SJCRH30 (cell line): ENCODE measurements at places on chromosomes 5 and 9. TPM values are rescaled to one million over a fixed set of nuclear protein-coding genes. Genes with fewer than 3 reads are reported as not detected.

Gene CDC14B
- 36.1 and 37.1 TPM in 2 replicates for total RNA-seq

DNA sequence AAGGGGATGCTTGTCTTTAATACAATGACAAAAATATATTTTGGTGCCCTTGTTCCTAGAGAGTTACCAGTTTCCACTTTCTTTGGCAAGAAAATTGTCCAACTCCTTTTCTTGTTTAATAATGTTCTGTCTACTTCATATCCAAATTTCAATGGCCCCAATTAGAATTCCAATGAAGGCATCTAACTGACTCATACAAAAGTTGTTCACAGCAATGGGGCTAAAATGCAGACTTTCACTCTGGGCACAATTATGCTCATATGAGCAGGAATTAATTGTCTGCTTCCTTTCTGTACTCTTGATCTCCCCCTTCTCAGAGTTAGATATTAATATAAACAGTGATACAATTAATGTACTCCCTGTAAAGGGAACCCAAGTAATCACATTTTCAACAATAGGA lies 42.1 kb upstream of the ZNF622 start:
- DNase-seq, result no peak

- DNase-seq, result no peak
Observed at GRCh38 chr5:130227699-130228098, 323.4 kb downstream of the CHSY3 start.

- DNase-seq, result peak; percentile 26
Observed at GRCh38 chr9:123757547-123757946, 172.4 kb downstream of the DENND1A start.

DNA sequence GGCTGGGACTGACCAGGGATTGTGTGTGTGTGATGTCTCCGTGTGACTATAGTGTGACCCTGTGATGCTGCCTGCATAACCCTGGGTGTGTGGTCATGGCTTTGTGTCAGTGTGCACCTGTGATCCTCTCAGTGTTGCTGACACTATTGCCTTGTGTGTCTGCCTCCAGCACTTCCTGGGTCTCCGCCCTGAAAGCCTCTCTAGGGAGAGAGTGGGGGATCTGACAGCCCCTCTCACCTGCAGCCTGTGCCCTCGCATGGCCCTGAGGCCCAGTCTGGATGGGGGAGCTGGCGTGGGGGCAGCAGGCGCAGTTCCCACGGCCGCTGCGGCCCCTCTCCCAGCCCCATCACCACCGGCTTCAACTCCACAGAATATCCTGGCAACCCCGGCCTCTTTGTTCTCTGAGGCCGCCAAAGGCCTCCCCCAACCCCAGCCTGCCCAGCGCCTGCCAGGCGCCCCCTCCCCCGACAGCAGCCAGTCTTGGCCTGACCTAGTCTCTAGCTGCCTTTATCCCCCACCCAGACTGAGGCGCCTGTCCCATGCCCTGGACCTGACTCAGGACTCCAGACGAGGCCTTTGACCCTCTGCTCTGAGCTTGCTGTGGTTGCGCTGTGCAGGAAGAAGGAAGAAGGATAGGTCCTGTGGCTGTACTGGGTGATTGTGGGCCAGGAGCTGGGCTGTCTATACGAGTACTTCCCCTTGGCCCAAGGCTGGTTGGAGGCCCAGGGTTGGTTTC lies 38.7 kb downstream of the CXXC5 start:
- DNase-seq, result no peak

DNA sequence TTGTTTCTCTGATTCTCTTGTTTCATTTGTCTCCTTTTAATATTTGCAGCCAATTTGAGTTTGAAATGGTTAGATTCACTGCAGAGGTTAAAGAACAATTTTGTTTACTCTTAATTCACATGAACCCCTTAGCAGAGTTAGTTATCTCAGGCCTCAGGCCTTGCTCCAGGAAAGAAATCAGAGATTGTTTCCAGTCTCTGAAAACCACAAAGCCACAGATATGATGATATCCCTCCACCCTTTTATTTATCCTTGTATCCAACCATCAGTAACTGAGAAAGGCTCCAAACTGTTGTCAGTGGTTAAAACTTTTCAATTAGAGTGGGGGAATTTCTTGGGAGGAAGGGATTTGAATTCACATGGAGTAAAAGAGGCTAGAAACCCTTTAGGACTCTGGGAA lies 406.0 kb upstream of the DMAC1 start:
- peak; percentile 3 for DNase-seq

- DNase-seq, result no peak
Observed at GRCh38 chr9:15277400-15278090, 29.5 kb downstream of the TTC39B start.

- no peak for DNase-seq
Observed at GRCh38 chr9:27749838-27750237, 176.6 kb upstream of the C9orf72 start.

GRCh38 chr9:28758341-28758740 lies 1185.1 kb upstream of the C9orf72 start:
- no peak for DNase-seq

Gene WHRN
- total RNA-seq, result 2.5 and 3.1 TPM in 2 replicates

DNA sequence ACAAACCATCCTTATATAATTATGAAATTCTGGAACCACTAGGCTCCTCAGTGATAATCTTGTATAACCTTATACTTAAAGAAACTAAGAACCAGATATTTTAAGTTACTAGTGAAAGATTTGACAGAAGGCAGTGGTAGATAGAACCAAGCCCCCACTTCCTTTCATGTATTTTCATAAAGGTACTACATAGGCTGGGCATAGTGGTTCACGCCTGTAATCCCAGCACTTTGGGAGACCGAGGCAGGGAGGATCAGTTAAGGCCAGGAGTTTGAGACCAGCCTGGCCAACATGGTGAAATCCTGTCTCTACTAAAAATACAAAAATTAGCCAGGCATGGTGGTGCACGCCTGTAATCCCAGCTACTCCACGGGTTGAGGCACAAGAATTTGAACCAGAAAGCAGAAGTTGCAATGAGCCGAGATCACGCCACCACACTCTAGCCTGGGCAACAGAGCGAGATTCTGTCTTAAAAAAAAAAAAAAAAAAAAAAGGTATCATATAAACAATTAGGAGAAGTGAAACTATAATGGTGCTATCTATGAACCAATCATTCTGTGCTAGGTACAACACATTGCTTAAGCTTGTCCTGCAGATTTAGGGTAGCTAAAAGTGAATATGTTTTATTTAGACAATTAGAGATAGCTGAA lies 27.9 kb upstream of the DTWD2 start:
- DNase-seq, result no peak

DNA sequence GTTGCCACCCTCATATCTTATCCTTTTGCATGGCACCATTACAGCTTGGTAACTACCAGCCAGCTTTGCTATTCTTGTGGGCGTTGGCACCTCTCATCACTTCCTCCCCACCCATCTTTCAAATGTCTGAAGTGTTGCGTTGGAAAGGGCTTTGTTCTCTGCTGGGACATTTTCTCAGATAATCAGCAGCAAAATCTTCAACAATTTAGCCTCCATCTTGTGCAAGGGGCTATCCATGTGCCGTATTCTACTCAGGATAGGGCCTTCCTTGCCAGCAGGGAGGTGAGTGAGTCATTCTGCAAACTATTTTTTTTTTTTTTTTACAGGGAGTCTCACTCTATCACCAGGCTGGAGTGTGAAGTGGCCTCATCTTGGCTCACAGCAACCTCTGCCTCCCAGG lies 62.1 kb upstream of the NUDT12 start:
- no peak for DNase-seq

DNA sequence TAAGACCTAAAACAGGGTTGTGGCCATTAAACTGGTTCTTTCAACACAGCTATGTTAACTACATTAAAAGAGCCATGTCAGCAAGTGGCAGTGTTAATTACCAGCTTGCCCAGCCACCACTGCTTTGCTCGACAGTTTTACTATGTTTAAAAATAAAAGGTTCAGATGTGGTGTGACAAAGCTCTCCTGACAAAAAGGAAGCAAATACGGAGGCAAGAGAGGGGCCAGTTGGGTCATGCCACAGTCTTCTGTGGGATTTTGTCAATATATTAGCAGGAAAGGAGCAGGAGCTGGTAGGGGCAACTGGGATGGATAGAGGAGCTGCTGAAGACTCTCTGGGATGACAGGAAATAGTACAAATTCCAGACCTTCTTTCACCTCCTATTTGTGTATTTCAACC lies 113.5 kb upstream of the PCA3 start:
- DNase-seq, result no peak

- DNase-seq, result peak; percentile 47
Observed at GRCh38 chr5:16931334-16932110, 4.6 kb downstream of the MYO10 start.

Gene CHSY3
- 1.8 and 1.9 TPM in 2 replicates for total RNA-seq

Gene COX7C
- total RNA-seq, result 694 and 743 TPM in 2 replicates

- DNase-seq, result peak; percentile 97
Observed at GRCh38 chr5:136057401-136058038, 28.7 kb downstream of the TGFBI start.

- peak; percentile 42 for DNase-seq
Observed at GRCh38 chr5:93359296-93359959, 221.6 kb downstream of the NR2F1-AS1 start.

- peak; percentile 15 for DNase-seq
Observed at GRCh38 chr5:97100476-97100875, 41.9 kb downstream of the LIX1 start.

DNA sequence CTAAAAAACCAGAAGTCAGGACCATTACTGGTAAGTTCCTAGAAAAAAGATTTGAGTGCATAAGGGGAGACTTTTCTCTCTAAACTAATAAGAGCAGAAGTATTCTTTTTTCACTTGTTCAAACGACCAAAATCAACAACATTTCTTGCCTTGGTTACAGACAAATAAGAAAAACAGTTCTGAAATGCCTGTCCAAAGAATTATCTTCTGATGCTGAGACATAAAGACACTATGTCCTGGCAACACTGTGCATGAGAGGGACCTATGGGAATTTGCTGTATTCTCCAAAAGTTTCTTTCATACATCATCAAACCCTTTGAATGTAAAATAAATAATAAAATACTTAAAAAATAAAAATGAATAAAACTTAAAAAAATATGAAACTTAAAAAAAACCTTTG lies 50.4 kb downstream of the ZNF474 start:
- DNase-seq, result no peak

Gene FOXD4L4
- total RNA-seq, result 0.53 and 0.59 TPM in 2 replicates

DNA sequence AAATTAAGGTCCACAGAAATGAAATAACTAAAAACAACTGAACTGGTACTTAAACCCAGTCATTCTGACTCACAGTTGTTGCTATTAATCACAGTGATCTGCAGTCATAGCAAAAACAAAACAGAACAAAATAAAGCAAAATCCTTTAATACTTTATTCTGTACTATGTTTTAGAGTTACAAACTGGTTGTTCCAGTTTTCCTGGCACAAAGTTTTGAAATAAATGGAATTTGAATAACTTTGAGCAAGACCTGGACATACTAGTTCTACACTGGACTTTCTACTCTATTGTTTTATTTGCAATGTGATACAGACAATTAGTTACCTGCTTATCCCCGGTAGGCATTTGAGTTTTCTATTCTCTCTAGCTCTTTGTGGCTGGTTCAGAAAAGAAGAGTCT lies 147.9 kb downstream of the DMRT2 start:
- DNase-seq, result no peak

GRCh38 chr5:115661101-115661500 lies 35.3 kb upstream of the TMED7 start:
- no peak for DNase-seq

Gene AMBP
- 0.55 and 0.81 TPM in 2 replicates for total RNA-seq

Gene ST6GALNAC6
- 59.9 and 61.5 TPM in 2 replicates for total RNA-seq

- DNase-seq, result no peak
Observed at GRCh38 chr9:2933165-2934095, 89.5 kb upstream of the PUM3 start.

DNA sequence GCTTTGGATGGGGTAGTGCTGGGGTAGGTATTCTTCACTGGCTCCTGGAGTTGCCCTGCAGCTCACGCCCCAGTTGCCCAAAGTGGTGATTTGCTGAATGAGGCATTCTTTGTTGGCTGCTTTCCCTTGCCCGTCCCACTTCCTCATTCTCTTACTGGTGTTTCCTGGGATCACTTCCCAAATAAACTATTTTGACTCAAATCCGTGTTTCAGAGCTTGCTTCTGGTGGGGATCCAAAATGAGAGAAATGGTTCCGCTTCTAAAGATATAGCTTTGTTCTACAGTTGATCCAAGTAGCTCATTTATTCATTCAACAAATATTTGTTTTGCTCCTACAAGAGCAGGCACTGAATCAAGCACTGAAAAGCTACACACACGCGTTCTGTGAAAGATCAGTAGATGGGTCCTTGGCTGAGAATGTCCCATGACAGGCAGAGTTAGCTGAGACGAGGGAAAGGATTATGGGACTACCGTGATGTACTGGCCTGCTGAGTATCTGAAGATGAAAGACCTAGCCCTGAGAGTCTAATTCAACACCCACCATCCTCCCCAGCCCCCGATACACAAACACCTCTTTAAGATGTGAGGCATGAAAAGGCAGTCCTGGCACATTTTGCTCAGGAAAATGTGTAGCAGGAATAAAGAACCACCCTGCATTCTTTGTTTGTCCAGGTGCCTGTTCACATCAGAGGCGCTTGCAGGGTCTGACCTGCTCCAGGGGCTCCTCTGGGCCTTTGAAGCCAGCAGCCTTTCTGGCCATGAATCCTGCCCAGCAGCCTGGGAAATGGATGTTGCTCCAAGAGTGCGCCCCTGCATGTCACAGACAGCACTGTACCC lies 143.1 kb upstream of the RANBP3L start:
- no peak for DNase-seq

DNA sequence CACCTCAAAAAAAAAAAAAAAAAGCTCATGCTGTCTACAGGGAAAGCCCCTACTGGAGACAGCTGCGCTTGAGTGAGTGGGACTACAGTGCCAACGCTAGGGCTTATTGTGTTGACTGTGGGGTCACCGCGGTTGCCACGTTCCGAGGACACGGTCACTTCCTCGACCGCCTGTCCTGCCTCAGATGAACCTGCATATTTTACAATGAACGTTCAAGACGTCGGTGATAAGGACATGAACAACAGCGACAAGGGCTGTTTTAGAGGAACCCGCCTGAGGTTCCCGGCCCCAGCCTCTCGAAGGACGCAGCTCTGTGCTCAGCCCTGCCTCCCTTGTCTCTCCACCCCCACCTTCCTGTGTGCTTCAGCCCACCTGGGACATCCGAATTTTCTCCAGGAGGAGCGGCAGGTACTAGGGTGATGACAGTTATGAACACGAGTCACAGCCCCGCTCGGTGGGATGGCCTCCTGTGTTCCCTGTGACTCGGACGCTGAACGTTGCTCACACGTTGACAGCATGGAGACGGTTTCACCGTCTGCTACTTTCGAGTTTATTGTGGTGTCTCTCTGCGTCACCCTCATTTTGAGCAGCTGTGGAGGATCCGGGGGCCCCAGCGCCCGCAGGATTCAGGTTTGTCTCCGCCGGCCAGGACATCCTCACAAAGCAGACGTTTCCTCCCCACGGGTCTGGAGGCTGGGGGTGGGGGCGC lies 11.3 kb upstream of the DIPK1B start:
- DNase-seq, result peak; percentile 65

DNA sequence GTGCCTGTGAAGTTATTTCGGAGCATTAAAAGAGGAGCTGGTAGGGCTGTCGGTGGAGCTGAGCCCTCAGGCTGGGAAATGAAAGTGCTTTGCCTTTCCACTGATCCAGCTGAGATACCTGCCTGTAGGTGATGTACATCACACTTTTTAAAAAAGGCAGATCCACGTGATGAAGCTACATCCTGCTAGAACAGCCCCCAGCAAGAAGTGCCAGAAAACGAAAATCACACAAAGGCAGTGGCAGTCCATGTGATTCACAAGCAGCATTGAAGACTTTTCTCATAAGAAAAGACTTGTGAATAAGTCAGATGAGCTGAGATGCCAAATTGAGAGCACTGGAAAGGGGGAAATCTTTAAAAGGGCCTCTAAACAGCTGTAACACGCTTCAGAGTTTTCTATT lies 765.1 kb downstream of the PTPRD start:
- DNase-seq, result no peak

GRCh38 chr5:83844449-83845068 lies 123.9 kb upstream of the HAPLN1 start:
- peak; percentile 3 for DNase-seq

GRCh38 chr9:108043585-108043984 lies 554.0 kb upstream of the KLF4 start:
- no peak for DNase-seq
